EH (cell line): ENCODE measurements at places on chromosomes 4 and X.
A peak's percentile ranks its signal among the peaks of the same experiment; 100 is the strongest.

- DNase-seq = no peak
These were observed 43.7 kb downstream of the NLGN4X start for GRCh38 chrX:6184900-6185515.

- peak; percentile 76 for DNase-seq
These were observed 21.1 kb upstream of the STIM2 start for GRCh38 chr4:26839534-26839951.

DNA sequence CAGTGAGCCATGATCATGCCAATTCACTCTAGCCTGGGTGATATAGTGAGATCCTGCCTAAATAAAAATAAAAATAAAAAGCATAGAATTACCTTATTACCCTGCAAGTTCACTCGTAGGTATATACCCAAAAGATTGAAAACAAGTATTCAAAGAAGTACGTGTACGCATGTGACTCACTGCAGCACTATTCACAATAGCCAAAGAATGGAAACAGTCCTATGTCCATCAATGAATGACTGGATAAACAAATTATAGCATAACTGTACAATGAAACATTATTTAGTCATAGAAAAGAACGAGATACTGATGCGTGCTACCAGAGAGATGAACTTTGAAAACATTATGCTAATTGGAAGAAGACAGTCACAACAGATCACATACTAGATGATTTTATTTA is 204.6 kb upstream of the DIAPH2 start:
- peak; percentile 78 for DNase-seq

GRCh38 chrX:11172415-11172814 is 61.3 kb downstream of the HCCS start:
- peak; percentile 4 for DNase-seq

DNA sequence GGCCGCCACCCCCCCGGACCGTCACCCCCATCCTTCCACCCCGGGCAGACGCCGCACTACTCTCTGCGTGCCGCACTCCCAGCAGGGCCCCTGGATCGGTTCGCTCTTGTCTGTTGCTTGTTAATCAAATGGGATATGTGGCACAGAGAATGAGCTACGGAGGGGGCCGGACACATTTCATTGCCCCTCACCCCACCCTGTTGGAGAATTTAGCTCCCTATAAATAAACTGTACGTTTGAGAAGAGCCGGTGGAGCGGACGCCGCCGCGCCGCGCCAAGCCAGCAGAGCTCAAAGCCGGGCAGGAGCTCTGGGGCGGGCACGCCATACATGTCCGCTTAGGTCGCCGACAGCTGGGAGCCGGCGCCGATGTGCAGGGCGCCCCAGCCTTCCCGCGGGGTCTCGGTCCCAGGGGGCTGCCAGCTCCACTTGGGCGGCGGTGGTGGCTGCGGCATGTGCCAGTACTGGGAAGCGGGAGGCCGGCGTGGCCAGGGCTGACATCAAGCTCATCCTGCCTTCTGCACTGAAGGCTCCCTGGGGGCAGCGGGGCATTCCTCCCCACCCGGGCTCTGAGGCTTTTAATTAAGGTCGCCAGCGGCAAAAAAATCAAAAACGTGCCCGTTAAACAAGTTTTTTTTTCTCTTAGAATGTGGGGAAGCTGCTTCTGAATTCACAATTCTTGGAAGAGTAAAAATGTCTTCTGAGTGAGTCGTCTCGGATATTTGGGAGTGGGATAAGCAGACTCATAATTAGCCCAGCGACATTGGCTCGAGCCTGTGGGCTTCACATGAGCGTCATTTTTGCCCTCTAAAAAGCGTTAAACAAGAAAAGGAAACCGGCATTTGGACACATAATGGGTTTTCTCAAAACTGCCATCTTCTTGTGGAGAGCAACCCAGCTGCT is 1.1 kb upstream of the PCDH19 start:
- DNase-seq = no peak

- no peak for DNase-seq
These were observed 41.1 kb upstream of the IBSP start for GRCh38 chr4:87758270-87758669.

GRCh38 chrX:7330971-7331746 is 183.2 kb upstream of the PUDP start:
- DNase-seq = peak; percentile 96

DNA sequence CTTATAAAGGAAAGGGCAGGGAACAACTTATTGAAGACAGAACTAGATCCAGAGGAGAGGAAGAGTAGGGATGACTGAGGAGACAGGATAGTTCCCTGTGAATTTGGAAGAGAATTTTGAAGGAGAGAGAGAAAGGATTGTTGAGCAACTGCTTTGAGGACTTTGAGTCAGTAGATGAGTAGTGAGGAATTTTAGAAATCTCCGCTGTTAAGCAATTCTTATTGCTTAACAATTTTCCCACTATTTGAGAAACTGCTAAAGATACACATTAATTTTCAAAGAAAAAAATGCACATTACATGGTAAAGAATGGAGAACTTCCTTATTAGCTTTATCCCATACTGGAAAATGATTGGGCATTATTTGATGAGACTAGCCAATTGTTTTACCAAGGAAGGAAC is 116.3 kb upstream of the NRK start:
- no peak for DNase-seq

- no peak for DNase-seq
These were observed 18.5 kb upstream of the NAT8L start for GRCh38 chr4:2040391-2041238.

DNA sequence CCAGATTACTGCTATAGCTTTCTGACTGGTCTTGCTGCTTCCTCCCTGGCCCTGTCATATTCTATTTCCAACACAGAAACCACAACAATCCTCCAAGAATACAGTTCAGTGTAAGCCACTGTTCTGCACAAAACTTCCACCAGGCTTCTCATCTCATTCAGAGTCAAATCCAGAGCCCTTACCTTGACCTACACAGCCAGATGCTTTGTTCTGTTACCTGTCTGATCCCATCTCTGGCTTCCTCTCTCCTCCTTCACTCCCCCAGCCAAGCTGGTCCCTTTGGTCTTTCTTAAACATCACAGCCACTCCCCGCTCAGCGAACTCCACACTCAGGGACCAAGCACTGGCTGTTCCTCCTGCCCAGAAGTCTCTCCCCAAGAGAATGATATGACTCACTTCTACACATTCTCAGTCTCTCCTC is 84.8 kb upstream of the BMP2K start:
- peak; percentile 38 for DNase-seq

DNA sequence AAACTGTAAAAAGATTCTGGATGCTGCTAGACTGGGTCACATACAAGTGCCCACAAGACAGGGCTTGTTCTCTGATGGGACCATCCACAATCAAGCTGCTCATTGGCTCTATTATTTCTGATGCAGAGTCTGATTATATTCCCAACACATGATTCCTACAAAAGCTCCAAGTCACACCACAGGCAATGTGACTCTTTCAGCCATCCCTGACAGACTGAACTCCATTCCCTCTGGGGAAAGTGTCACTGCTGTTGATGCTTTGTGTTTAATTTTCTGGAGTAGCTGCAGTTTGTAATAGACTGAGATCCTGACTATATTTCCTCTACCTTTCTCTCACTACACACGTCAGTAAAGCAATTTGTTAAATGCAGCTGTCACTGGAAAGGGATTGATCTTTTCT is 55.4 kb upstream of the BCLAF3 start:
- no peak for DNase-seq

- DNase-seq = no peak
These were observed 97.9 kb downstream of the NR3C2 start for GRCh38 chr4:148344352-148344751.

GRCh38 chr4:166658585-166658984 is 575.7 kb downstream of the SPOCK3 start:
- no peak for DNase-seq

DNA sequence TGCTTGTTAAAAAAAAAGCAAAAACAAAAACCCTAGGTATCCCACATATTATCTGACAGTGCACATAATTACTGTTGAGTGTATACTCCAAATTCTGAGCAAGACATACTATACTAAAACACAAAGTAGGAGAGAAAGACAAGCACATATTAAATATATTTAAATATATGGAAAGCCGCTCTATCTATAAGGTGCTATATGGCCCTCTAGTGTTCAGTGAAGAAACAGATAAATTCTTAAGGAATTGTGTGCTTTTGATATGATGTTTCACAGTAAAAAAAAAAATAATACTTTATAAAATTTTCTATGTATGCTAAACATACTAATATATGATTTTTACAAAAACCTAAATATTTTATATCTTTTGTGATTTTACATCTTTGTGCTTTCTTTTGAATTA is 137.8 kb downstream of the FBXW7 start:
- DNase-seq = peak; percentile 15

GRCh38 chrX:13167481-13168231 is 123.2 kb upstream of the FAM9C start:
- DNase-seq = peak; percentile 51

DNA sequence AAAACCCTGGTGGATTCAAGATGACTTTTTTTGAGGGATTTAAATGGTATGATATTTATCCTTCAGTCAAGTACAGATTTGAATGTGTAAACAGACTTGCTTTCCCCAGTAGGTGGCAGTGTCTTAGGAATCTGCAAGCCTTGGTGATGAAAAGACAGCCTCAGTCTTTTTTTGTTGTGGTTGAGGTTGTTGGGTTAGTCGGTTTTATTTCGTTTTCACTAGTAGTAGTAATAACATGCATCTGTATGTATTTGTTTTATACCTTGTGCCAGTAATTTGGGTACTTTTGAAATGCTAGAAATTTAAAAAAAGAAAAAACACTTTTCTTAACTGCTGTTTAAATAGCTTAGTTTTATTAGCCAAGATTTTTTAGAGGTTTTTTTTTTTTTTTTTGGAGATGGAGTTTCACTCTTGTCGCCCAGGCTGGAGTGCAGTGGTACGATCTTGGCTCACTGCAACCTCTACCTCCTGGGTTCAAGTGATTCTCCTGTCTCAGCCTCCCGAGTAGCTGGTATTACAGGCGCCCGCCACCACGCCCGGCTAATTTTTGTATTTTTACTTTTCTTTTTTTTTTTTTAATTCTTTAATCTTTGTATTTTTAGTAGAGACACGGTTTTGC is 39.2 kb downstream of the COPS4 start:
- DNase-seq = peak; percentile 80

GRCh38 chr4:146155152-146155724 is 20.3 kb upstream of the LSM6 start:
- DNase-seq = no peak

DNA sequence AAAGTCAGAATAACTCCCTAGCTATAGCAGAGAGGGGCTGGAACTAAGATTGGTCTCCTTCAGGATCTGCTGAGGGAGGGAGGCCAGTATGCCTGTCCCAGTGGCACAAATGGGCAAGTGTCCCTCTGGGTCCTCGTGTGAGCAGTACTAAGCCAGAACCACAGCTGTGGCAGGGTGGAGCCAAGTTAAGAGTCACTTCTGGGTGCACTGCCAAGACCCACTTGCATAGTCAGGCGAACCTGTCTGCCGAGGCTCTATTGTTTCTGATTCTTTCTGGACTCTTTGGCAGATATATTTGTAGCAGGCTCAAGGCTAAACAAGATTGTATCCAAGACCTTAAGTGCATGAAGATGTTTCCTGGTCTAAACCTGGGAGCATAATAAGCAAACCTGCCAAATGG is 1123.7 kb upstream of the POU3F4 start:
- no peak for DNase-seq

DNA sequence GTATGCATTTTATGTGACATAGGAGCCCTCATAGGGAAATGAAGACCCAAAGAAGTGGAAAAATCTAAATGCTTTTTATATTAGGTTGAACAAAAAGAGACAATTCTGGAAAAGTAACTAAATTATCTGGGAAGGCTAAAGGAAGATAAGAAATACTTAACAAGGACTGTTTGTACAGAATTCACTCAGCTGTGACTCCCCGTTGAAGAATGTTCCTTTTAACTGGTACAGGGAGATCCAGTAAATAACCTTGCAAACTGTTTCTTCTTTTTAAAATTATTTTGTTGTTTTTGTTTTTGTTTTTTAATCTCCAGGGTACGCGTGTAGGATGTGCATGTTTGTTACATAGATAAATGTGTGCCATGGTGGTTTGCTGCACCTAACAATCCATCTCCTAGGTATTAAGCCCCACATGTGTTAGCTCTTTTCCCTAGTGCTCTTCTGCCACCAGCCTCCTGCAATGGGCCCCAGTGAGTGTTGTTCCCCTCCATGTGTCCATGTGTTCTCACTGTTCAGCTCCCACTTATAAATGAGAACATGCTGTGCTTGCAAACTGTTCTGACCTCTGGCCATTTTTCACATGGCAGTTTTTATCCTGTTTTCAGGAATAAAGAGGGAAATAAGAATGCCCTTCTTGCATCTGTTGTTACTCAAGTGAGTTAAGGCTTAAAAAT is 81.7 kb downstream of the PWWP3B start:
- no peak for DNase-seq

GRCh38 chr4:48470570-48470969 is 12.6 kb upstream of the SLC10A4 start:
- peak; percentile 27 for DNase-seq

GRCh38 chrX:78746496-78746895 is 1.0 kb upstream of the LPAR4 start:
- no peak for DNase-seq
